ENCODE measurements at places on chromosomes 6 and 20.

DNA sequence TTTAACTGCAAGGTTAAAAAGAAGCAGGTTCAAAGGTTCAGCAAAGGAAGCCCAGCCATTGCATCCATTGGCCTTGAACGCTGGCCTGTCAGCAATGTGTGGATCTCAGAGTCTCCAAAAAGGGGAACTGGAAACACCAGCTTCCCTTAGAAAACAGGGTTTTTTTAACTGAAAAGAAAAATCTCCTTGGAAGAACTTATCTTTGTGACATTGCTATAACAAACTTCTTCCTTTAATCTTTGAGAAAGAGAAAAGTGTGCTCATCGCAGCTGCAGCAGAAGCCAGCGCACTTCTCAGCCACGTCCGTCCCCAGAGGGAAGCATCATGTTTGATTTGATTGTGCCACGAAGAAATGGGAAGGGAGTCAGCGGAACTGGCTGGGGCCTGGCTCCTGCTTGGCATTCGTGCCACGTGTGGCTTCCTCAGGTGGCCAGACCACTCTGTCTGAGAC lies 215.0 kb downstream of the SYNDIG1 start:
- DNase-seq = no peak

- DNase-seq = no peak
These were observed 1426.9 kb upstream of the EYS start for GRCh38 chr6:67133973-67134372.

DNA sequence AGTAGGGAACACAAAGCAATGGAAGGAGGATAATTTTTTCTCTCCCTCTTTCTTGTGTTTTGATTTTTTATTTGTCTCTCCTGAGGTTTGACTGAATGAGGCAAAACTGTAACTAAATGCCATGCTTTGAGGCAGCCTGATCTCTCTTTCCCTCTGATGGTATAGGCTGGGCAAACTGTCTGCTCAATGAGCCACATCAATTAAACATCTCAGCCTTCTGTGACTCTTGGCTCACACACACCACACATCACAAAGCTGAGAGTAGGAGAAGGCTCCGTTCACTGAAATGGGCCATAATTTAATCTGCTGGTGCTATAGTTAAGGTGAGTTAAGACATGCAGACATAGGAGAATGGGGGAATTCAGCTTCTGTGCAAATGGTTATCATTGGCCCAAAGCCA lies 28.1 kb upstream of the SCGN start:
- DNase-seq = no peak

DNA sequence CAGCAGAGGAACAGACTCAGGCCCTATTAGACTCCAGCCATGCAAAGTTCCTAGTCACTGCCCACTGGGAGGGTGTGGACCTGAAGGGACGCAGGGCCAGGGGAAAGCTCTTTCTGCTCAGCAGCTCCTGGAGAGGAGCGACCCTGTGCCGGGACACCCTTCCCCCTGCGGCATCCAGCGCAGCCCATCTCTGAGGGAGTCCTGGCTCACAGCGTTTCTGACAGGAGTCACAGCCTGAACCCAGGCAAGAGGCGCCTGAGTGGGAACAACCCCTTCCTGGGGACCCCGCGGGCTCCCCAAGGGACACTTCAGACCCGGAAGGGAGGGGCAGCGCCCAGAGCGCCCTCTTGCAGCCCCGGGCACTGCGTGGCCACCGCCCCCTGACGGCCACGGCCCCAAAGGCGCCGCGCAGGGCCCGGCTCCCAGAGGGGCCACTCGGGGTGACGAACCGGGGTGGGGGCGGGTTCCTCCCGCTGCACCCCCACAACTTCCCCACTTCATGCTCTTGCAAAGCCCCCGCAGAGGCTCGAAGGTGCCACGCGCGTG lies 862 bp downstream of the UCKL1 start:
- DNase-seq = peak; percentile 46

DNA sequence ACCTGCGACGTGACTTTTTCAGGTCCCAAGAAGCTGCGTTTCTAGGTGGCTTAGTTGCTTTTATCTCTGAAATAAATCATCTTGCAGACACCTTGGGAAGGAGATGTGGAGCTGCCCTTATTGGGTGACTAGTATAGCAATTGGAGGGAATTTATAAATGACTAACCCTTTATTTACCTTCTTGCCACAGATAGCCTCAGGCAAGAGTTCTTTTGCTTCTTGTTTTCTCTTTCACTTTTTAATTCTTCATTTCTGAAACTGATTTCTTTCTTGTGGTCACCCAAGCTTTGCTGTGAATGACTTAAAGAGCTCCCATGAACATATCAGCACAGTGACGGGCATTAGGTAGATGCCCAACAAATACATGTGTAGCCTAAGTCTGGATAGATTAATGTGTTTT lies 3.0 kb downstream of the ADGRF4 start:
- DNase-seq = no peak

DNA sequence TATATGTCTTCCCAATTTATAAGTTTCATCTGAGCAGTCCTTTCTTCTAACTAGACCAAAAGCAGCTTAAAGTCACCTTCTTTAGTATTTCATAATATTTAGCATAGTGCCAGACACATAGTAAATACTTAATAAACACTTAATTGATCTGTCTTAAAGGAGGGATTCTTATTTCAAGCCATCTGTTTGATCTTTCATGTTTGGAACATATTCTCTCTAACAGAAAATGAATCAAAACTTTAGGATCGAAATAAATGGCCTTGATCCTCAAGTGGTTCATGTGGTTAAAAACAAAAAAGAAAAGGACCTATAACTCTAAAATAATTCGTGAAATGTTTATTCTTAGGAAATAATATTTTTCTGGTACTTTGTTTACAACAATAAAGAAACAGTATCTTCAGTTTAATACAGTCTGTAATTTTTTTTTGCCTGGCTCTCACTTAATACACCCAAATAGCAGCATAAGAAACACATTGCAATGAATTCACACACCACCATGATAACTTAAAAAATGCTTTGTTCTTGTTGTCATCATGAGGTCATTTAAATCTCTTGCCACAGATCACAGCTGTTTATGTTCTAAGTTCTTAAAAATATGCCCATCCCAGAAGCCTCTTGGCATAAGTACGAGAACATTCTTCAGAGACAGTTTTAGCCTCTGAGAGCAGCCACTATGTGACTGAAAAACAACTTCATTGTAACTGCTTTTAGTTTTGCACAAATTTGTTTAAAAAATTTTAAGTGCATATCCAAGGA lies 48.1 kb downstream of the ESF1 start:
- DNase-seq = no peak

DNA sequence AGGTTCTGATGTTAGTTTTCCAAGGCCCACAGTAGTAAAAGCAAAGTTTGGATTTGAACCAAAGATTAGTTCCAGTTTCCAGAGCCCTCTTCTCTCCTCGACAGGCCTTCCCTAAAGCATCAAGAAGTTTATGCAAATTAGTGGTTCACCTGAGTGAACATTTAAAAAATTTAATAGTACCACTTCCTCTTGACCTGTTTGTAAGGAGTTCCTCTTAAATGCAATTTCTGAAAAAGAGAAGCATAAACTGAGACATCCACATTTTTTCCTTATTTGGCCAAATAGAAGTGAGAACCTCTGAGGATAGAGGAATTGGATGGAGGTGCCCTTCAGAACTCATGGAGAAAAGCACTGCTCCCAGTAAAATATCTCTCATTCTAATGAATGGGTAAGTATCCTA lies 1.2 kb upstream of the DSE start:
- DNase-seq = no peak

DNA sequence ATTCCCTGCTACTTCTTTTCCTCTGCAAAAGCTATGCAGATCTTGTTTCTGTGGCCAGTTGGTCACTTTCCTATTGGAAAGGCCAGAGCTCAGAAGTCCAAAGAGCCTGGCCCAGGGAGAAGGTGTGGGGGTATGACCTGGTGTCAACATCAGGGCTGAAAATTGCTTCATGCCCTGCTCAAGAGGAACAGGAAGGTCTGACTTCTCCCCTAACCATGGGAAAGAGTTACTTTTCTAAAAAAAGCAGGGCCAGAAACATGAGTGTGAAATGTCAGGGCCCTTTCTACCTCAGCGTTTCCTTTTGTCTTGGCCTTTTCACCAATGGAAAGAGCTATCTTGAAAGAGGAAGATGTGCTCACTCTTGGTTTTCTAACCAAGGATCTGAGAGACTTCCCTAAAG lies 117.4 kb downstream of the MAFB start:
- DNase-seq = no peak
